DMS79 (cell line): ENCODE measurements at places on chromosomes 2 and 18.

GRCh38 chr2:3433339-3433699 lies 53.8 kb downstream of the TRAPPC12 start:
- no peak for DNase-seq

DNA sequence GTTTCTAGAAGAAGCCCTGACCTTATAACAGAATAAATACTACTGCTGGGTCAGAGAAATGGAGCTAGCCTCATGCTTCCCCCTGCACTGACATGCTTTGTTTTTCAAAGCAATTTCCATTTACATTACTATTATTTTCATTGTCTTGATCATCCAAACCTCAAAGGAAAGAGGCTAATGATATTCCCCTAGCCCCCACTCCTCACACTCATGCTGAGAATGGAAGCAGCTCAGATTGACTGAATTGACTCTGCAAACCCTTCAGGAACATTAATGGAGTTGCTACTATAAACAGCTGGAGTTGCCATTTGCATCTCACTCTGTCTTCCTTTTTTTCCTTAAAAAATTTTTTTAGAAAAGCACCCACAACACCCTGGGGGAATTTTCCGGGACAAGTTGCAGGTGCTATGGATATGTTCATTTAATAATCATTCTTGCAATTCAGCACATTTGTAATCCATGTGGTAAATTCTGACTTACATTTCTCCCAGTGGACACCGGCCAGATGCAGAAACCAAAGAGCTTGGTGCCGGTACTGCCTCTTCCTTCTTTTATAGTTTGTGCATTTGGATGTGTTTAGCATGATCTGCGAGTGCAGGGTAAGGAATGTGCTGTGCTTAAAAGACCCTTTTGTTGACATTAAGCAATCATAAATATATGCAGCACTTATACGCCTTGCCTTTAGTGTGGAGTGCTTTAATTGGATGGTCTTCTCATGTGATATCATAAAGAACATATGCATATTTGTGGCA lies 103.3 kb upstream of the OSR1 start:
- DNase-seq, result no peak

DNA sequence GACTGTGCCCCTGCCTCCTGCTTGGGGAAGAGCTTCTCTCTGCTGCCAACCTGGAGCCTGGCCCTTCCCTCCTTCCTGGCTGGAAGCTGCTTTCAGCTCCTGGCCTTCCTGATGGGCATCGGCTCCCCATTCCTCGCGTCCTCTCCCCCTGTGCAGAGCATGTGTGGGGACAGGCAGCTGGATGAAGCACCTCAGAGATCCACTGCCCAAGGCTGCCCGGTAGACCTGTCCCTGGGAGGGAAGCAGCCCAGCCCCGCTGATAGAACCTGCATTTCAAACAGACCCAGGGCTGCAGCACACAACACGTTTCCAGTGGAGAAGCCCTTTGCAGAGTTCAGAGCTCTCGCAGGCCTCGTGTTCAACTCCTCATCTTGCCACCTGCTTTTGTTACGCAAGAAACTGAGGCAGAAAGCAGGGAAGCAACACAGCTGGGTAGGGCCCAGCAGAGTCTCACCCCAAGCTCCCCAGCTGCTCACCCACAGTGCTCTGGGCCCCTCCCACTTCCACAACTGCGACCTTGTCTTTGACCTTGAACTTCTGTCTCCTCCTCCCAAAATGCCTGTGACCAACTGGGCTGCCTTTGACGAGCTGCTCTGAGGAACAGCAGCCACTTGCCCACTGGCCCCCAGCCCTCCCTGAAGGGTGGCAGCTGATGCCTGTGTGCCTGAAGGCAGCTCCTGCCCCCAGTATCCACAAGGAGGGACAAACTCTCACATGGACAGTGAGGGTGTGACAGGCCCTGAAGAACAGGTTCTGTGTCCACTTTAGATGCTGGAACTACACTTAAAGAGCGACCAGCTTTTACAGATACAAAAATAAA lies 65.5 kb downstream of the PARD6G start:
- DNase-seq, result no peak

- DNase-seq, result no peak
Observed at GRCh38 chr2:67510745-67511144, 113.6 kb downstream of the ETAA1 start.

GRCh38 chr18:45775241-45775676 lies 50.2 kb upstream of the SIGLEC15 start:
- DNase-seq, result peak; percentile 81

DNA sequence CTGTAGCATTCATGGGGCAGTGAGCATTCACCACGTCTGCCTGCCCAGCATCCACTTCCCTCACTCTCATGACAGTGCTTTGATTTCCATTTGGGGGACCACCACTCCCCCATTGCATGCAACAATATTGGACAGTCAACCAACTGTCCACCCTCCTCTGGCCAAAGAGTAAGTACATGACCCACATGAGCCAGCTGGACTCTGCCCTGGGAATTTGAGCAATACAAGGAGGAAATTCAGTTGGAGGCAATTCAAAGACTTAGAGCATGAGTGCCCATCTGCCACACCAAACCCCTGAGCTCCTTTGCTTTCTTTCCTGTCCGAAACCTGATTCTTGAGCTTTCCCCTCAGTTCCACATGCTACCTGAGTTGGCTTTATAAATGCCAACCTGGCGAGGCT lies 41.7 kb upstream of the PNO1 start:
- DNase-seq, result no peak
